Caki2 (cell line): ENCODE measurements at places on chromosomes 7 and 10.

DNA sequence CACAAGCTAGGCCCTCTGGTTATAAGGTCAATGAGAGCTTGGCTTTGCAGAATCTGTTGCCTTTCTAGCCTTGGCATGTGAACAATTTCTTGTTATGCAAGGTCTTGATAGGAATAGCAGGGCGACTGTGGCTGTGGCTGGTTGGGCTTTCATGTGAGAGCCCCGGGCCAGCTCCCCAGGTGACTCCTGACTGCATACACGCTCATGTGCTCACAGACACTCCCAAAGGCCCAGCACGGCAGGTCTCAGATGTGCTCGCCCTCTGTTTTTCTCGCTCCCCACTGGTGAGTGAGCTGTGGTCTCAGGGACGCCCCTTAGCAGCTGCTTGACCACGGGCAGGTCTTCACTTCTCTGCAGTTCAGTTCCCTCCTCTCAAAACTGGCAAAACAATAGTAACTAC, 37.1 kb upstream of the ZNF32 start:
- no peak for DNase-seq

DNA sequence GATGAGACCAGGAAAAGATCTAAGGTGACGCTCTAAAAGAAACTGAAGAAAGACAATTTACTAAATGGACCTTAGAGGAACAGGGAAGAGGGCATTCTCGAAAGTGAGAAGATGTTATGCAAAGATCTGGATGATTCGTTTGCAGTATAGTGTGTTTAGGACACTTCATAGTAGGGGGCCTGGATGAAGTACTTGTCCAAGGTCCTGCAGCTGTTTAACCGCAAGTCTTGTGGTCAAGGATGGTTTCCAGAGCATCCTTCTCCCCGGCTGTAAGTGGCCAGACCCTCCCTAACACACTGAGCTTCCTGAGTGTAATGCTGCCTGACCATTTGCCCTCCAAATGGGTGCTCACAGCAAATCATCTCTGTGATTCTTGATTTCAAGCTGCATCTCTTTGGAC, 101.6 kb downstream of the XPNPEP1 start:
- DNase-seq: no peak

- no peak for DNase-seq
These were observed 109.5 kb downstream of the ADRA2A start for GRCh38 chr10:111186358-111186757.

DNA sequence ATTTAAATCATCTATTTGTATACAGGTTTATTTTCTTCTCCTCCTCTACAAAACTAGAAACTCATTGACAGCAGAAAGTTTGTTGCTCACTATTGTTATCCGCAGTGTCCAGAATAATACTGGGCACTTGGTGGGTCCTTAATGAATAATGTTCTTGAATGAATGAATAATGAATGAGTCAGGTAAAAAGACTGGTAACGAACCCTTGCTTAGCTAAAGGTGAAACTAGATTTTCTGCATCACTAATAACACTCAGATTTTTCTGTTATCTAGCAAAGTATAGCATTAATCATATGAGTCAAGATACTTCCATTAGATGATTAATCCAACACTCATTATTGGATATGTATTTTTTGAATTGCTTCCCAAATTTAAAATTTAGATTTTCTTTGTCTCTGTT, 953.2 kb downstream of the SORCS3 start:
- DNase-seq: peak; percentile 37

DNA sequence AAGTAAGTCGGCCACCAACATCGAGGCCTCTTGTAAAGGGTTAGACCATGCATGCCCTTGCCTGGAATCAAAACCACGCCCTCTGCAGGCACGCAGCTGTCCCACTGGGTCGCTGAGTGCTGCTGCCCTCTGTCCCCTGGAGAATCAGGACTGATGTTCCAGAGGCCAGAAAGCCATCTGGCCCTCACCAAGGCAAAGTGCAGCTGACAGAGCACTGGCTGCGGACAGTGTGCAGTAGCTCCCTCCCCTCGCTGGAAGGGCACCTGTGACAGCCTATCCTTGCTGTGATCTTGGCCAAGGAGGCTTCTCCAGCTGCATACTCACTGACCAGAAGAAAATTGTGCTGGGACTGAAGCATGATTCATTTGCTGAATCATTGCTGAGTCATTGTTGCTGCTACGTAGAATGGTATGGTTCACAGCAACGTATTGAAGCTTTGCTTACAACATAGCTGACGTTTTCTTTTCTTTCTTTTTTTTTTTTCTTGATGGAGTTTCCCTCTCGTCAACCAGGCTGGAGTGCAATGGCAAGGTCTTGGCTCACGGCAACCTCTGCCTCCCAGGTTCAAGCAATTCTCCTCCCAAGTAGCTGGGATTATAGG, 30.4 kb downstream of the DDC start:
- DNase-seq: peak; percentile 98
